ENCODE measurements at places on chromosomes 4 and X.
A peak's percentile ranks its signal among the peaks of the same experiment; 100 is the strongest.

DNA sequence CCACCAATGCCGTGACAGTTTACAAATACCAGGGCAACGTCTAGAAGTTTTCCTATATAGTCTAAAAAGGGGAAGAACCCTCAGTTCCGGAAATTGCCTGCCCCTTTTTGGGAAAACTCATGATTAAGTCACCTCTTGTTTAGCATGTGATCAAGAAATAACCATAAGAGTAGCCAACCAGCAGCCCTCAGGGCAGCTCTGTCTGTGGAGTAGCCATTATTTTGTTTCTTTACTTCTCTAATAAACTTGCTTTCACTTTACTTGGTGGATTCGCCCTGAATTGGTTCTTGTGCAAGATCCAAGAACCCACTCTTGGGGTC lies 20.0 kb upstream of the HOPX start:
- DNase-seq = no peak

DNA sequence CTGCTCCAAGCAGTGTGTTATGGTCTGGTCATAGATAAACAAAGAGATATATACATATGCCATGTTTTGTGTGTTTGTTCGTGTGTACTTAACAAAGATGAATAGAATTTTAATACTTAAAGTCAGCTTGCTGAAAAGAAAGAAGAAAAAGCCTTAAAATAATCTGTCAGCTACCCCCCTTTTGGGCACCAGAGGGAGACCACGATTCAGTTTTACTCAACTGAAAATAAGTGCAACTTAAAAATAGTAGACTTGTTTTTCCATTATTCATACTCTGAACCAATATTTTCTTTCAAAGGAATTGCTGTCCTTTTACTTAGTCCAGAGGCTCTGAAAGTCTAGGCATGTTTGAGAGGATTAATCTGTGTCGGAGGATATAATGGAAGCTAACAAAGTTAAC lies 181.7 kb upstream of the AGTR2 start:
- DNase-seq = no peak

DNA sequence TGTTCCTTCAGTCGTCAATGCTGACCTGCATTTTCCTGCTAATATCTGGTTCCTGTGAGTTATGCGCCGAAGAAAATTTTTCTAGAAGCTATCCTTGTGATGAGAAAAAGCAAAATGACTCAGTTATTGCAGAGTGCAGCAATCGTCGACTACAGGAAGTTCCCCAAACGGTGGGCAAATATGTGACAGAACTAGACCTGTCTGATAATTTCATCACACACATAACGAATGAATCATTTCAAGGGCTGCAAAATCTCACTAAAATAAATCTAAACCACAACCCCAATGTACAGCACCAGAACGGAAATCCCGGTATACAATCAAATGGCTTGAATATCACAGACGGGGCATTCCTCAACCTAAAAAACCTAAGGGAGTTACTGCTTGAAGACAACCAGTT lies 12.6 kb downstream of the TLR8 start:
- DNase-seq = no peak

DNA sequence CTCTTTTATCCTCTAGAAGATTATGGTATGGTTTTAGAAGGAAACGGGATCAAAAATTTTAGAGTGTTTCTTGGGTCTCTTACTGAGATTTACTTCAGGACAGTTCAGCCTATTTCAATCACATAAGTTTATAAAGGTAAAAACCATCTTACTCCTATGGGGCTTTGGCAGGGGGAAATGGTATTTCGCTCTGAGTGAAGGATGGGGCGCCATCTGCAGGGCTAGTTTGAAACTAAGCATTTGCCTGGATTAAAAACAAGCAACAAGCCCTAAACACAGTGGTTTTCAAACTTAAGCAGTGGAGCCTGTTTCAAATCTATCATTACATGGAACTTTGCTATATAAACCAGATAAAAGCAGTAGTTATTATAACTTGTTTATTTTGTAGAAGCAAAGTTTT lies 361.5 kb upstream of the FMR1 start:
- DNase-seq = no peak

DNA sequence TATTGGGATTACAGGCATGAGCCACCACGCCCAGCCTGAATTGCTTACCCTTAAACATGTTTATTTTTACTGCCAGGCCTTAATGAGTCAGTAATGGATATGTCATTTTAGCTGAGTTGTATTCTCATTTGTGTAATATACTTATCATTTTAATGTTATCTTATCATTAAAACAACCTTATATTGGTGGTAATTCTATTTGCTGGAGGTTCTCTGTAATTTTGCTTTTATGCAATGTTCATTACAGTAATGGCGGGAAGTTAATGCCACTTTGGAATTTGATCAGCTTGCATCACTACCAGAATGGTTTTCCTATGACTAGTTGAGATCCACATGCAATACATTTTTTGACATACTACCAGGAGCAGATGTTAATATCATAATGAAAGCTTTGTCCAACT lies 6.3 kb upstream of the PGAM4 start:
- no peak for DNase-seq

- no peak for DNase-seq
Measured at GRCh38 chrX:148609515-148610327, 109.3 kb downstream of the AFF2 start.

DNA sequence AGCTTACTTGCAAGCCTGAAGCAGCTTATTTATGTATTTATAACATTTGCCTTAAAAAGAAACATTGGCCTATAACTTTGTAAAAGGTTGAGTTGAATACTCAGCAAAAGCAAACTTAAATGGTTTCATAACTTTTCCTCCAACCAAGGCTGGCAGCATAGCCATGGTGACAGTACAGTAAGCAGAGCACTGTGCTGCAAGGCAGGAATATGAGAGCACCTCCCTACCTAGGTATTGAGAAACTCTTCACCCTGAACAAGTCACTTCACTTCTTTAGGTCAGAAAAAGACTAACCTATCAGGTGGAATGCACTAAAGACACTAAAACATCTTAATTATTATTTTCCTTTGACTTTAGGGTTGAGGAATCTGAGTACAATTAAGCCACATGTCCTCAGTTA lies 63.9 kb upstream of the GYPA start:
- DNase-seq = no peak

DNA sequence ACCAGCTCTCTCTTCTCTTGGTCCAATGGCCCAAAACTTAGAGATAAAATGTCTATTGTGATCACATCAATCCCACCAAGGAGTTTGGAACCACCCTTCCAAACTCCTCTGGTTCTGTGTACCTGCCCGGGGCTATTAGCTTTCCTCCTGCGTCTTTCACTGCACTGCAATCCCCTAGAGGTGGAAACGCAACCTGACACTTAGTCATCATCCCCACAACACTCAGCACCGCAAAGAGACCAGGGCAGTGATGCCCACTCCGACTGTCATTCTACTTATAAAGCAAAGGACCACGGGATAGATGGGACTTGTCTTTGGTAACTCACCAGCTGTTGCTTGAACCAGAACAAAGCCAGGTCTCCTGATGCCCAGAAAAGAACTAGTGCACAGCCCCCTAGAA lies 22.0 kb downstream of the AFAP1 start:
- DNase-seq = no peak

DNA sequence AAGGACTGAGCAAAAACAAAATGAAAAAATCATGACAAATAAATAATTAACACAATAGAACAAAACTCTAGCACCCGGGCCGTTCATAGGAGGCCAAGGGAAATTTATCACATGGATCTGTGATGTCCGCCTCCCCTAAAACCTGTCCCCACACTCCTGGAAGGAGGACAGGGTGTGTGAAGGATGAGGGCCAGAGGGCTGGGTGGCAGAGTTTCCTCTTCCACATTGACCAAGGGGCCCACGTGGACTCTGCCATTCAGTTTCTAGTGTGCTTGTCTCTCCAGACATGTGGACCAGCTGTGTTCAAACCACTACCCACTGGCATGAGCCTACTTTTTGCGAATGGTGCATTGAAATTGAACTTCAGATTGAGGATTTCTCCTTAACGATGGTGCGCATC lies 6.3 kb downstream of the PRRG3 start:
- no peak for DNase-seq

- DNase-seq = no peak
Measured at GRCh38 chrX:74523870-74524735, 90.3 kb downstream of the RLIM start.

GRCh38 chr4:2177443-2178093 lies 64.4 kb downstream of the HAUS3 start:
- no peak for DNase-seq

- DNase-seq = no peak
Measured at GRCh38 chrX:6666624-6667023, 131.7 kb upstream of the VCX3A start.

GRCh38 chr4:153784166-153784699 lies 4.7 kb downstream of the SFRP2 start:
- DNase-seq = no peak

- DNase-seq = peak; percentile 2
Measured at GRCh38 chr4:575281-576141, 584 bp downstream of the TMEM271 start.

DNA sequence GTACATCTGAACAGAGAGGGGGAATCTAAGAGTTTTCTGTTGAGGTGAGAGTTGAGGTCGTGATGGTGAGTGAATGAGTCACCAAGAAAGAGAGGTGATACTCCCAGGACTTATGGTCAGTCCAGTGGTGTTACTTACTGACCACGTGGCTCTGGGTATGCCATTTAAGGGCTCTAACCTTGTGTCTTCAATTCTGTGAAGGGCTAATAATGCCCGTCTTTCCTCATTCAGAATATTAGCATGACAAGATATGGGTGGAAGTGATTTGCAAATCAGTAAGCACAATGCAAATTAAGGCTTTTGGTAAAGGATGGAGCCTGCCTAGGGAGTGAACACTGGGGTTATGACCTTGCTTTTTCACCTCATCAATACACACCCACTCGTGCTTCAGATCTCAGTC lies 75.2 kb downstream of the COQ2 start:
- no peak for DNase-seq

DNA sequence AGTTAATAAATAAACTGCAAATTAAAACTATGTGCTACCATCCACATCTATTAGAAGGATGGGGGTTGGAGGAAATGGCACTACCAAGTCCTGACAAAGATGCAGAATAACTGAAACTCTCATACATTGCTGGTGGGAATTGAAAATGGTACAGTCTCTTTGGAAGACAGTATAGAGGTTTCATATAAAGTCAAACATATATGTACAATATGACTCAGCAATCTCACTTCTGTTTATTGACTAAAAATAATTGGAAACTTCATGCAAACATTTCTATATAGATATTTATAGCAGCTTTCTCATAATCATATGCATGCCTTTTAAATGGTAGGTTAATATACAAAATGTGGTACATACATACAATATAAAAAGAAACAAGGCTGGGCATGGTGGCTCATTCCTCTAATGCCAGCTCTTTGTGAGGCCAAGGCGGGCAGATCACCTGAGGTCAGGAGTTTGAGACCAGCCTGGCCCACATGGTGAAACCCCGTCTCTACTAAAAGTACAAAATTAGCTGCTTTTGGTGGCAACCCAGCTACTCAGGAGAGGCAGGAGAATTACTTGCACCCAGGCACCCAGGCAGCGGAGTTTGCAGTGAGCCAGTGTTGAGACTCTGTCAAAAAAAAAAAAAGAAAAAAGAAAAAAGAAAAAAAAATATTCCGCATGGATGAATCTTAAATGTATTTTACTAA lies 225.0 kb upstream of the CXXC4 start:
- DNase-seq = no peak

DNA sequence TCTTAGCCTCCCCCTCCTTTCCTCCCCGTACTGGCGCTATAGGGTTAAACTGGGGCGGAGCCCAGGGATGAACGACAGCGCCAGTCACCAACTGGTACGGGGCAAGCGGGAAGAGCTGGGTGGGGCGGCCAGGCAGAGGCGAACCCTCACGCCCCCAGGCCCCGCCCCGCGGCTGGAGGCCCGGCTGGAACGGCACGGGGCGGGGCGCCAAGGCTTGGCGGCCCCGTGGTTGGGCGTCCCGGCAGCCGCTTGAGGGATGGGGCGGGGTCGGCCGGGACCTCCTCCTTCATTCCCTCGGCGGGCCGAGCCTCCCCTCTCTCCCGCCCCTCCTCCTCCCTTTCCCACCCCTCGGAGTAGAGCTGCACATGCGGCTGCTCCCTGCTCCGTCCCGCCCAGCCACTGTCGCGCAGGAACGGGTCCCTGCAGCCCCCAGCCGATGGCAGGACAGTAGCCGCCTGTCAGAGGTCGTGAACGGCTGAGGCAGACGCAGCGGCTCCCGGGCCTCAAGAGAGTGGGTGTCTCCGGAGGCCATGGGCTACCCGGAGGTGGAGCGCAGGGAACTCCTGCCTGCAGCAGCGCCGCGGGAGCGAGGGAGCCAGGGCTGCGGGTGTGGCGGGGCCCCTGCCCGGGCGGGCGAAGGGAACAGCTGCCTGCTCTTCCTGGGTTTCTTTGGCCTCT lies at the start of gene EDA:
TSS of gene EDA (plus strand) at position 335 of the 678 bp plus-strand sequence.
- DNase-seq = no peak

DNA sequence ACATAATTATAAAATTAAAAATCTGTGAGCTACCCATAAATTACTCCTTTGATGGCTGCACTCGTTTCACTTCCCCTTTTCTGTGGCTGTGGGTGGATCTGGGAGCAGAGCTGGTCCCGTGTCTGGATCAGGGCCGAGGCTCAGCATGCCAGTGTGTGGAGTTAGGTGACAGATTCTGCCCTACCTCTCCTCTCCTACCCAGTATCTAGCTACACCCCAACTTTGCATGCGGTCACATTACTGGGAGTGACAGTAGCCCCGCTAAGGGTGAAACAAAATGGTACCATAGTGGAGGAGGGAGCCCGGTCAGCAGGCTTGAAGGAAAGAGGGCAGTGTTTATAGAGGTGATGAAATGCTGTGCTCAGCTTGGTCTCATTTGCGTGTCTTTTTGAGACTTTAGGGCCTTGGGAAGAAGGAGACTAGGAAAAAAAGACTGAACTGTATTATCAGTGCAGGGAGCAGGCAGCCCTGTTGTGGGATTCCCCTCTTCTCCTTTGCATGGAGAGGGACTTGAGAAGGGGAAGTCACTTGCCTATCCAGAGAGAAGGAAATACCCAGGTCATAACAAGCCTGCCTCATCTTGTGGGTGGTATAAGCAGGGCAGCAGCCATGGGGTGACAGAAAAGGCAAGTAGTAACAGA lies 48.4 kb downstream of the ARHGAP10 start:
- no peak for DNase-seq
